ENCODE measurements at places on chromosomes 6 and 20. TPM values are rescaled to one million over a fixed set of nuclear protein-coding genes. Genes with fewer than 3 reads are reported as not detected.

DOK5 gene
- not detected for total RNA-seq

SAMD3 gene
- 0.16 TPM for total RNA-seq

ENPP1 gene
- 0.08 TPM for total RNA-seq

ZC3H12D gene
- not detected for total RNA-seq

Data from hair follicular keratinocyte (primary cell).